RCC 7860 (cell line): ENCODE measurements at places on chromosomes 7 and 10.

DNA sequence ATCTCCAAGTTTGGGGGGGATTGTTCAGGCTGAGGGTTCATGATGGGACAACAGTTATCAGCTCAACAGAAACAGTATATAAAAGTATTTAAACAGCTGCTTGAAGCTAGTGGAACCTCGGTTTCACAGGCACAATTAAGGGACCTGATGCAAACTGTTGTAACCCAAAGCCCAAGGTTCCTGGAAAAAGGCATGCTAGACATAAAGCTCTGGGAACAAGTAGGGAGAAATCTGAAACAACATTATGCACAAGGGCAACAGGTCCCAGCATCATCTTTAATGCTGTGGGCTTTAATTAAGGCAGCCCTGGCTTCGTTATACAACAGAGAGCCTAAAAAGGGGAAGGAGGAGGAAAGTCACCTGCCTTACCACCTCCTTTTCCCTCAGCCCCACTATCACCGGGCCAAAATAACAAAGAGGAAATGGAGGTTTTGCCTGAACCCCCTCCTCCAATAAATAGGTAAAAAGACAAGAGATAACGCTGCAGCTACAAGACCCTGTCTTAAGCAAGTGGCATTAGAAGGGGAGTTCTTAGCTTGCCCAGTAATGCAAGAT is 83.2 kb upstream of the GPR22 start:
- DNase-seq: no peak

DNA sequence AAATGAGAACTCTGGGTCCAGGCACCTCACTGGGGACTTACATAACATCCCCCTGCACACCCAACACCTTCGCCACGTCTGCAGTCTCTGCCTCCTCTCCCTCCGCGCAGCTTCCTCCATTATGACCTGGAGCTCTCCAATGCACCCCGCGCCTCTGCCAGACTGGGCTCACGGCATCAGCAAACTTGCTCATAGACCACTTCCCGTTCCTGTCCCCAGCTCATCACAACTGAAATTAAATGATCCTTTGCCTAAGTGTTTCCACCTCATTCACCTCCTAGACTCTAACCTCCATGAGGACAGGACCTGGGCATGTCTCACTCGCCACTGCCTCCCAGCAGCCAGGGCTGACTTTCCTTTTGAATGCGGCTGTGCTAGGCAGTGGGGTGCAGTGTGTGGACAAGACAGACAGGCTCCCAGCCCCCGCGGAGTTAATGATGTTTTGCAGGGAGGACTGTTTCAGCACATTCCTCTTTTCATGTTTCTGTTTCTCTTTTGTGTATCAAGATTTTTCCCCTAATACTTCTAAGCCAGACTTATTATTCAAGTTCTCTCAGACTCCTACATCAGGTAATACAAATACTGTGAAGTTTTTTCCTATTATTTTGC is 18.8 kb downstream of the CHST15 start:
- no peak for DNase-seq

GRCh38 chr7:32026083-32026425 is 44.2 kb downstream of the PDE1C start:
- DNase-seq: no peak

DNA sequence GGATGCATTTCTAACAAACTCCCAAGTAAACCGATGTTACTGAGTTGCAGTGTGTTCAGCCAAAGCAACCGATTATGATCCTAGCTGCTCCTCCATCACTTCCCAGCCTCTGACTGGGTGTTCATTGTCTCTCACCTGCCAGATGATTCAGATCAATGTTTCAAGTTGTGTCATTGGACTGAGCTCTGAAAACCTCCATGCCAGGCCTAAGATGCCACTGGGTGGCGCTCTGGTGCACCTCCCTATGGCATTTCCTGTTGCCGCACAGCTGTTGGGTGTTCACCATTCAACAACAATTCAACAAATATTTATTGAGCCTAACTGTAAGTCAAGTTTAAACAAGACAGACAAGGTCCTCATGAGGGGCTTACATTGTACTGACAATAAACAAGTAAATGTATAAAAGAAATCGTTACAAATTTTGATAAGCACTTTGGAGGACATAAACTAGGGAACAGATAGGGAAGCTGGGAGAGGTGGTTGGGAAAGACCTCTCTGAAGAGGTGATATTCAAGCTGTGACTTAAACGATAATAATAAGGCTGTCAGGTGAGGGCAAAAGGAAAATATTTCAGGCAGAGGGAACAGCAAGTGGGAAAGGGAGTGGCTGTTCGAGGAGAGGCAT is 22.8 kb downstream of the RGR start:
- no peak for DNase-seq

- DNase-seq: no peak
Measured at GRCh38 chr7:81691199-81691821, 78.5 kb downstream of the HGF start.
